AG04449 (cell line): ENCODE measurements at places on chromosomes 2 and 18.

DNA sequence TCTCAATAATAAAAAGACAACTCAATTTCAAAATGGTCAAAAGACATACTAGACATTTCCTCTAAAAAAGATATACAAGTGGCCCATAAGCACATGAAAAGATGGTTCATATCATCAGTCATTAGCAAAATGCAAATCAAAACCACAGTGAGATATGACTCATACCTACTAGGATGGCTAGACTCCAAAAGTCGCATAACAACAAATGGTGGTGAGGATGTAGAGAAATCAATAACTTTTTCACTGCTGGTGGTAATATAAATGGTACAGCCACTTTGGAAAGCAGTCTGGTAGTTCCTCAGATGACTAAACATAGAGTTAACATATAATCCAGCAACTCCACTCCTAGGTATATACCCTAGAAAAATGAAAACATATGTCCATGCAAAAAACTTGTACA, 242.3 kb upstream of the NOL4 start:
- no peak for DNase-seq

DNA sequence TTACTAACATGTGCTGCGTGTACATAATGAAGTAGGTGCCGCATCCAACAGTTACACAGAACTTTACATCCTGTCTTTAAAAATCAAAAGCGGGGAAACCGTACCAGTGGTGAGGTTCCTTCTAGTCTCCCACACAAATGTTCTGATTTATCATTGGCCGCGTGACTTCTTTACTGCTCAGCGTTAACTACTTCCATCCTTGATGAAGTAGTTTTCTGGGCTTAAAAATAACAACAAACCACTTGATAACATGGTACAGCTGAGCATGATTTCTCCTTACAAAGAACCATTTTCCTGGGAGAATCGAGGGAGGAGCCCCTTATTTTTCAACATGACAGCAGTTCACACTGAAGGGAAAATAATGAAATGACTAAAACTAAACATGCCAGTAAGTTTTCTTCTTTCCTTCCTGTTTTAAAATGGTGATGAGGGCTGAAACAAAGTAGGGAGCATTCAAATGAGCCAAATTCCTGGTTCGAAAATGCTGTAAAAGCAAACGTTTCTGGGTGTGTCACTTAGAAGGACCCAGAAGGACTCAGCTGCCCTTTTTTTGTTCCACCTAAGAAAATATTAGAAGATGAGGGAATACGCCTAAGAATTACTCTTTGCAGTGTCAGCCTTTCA, 9.9 kb downstream of the EMILIN2 start:
- no peak for DNase-seq

GRCh38 chr2:210007895-210008294, 5.5 kb downstream of the RPE start:
- DNase-seq = no peak

DNA sequence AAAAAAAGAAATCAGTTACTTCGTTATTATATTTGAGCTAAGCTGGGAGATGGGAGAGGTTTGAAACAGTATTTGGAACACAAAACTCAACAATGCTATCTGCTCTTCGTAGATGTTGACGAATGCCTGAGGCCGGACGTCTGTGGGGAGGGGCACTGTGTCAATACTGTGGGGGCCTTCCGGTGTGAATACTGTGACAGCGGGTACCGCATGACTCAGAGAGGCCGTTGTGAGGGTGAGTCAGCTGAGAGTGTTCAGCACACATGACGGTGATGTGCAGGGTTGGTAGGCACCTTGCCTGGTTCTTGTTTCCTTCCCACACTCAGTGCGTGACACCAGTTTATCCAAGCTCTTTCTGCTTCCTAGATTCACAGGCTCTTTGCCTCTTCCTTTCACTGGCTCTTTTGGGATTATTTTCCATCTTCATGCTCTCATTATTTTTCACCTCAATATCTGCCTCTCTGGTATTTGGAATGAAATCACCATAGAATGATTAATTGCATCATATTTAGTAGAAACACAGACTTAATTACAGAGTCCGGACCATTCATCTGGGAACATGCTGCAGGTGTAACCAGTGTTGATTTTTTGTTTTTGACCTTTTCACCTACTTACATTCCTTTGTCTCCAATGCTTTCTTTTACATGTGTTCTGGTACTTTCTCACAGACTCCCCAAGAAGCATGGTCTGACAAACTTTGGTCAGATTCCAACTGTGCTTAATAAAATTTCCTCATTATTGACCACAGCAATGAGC, 200.6 kb upstream of the RASGRP3 start:
- no peak for DNase-seq

- DNase-seq = no peak
These were observed 11.4 kb downstream of the UBE2E3 start for GRCh38 chr2:180991820-180992219.

- DNase-seq = no peak
These were observed 25.9 kb upstream of the GPR45 start for GRCh38 chr2:105215586-105216192.

GRCh38 chr2:70833246-70833645, 2.4 kb downstream of the CD207 start:
- no peak for DNase-seq

DNA sequence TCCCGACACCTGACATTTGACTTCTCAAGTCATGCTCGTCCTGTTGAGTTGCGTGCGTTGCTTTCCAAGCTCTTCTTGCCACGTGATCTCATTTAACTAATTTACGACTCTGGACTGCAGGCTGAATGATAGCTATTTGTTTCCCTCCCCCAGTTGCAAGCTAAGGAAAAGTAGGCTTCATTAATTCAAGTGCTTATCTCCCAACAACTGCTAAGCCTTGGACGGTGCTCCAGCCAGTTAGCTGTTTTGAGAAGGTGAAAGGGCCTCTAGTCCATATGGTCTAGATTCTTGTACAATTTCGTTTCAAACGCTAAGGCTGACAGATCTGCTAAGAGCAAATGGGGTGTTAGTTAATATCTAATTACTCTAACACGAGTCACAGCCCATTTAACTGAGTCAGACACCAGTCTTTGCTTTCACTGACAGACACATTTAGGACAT, 21.1 kb downstream of the GPR45 start:
- no peak for DNase-seq

DNA sequence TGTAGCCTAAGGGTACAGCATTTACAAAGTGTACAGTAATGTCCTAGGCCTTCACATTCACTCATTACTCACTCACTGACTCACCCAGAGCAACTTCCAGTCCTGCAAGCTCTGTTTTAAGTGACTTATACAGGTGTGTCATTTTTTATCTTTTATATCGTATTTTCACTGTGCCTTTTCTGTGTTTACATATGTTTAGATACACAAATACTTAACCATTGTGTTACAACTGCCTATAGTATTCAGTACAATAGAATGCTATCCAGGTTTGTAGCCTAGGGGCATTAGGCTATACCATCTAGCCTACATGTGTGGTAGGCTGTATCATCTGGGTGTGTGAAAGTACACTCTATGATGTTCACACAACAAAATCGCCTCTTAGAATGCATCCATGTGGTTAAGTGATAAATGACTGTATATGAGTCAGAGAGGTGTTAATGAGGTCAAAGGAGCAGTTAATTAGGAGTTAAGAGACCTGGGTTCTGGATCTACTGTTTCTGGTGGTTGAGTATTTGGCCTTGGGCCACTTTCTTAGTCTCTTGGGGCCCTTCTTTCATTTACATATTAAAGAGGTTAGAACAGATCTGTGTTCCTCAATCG, 149.1 kb downstream of the GREB1L start:
- DNase-seq = no peak

GRCh38 chr2:118665784-118666529, 181.5 kb downstream of the EN1 start:
- no peak for DNase-seq

DNA sequence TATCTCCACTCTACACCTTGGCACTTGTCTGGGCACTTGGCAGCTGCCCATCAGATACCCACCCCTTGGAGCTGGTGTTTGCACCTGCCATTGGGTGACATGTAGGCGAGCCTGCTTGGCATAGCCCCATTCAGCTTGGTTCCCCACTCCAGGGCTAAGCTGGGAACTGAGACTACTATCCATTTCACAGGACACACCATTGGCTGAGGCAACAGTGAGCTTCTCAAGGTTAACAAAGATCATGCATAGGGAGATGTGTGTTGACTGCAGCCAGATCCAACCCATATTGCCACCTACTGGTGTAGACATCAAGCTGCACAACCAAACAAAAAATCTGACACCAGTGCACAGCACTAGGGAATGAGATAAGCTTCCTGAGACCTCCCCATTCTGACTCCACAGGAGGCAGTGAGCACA, 1389.8 kb upstream of the TMEFF2 start:
- no peak for DNase-seq

DNA sequence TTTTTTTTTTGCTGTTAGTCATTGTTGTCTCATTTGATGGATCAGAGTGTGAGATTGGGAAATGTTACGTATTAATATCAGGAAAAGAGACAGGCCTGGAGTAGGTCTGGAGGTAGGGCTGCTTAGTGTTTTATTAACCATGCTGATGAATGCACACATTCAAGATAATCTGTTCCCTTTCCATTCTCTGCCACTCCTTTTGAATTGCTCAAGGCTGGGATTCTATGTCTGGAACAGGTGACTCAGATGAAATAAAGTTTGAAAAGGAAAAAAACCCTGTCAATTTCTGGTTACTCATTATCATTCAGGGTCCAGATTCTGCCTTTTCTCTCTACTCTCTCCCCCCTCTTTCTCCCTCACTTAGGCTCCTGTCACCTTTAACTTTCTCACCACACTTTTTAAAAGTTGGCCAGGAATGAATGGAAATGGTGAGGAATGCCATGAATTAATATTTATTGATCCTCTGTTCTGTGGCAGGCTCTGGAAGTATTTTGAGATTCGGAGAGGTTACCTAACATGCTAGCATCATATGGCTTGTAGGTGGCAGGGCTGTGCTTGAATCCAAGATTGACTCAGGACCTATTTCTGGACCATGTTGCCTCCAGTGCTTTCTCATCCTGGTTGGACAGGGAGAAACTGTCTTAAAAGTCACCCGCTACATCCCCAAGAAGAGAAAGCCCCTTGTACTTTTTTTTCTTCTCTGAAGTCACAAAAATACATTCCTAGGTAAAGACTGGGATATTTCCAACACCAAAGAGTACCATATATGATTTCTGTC, 40.2 kb downstream of the MAP4K4 start:
- DNase-seq = no peak

- no peak for DNase-seq
These were observed 3.3 kb upstream of the C18orf32 start for GRCh38 chr18:49490246-49490762.

DNA sequence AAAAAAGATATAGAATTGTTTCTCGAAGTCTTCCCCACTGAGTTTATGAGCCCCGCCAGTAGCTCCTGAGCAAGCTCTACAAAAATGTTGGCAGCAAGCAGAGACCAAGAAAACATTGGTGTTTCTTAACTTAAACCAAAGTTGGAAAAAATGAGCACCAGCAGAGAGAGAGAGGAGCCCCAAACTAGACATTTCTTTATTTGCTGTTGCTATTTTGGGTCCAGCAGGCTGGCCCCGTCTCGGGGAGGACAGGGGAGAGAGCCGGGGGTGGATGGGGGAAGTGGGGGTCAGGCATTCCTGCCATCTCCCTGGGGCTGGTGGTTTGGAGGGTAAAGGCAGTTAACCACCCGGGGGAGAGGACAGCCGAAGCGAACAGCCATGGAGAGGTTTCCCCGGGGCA, 113.0 kb downstream of the DYSF start:
- peak; percentile 31 for DNase-seq
